Osteoblast (primary cell): ENCODE measurements at places on chromosomes 16 and 17. TPM values are rescaled to one million over a fixed set of nuclear protein-coding genes. Genes with fewer than 3 reads are reported as not detected.

FN3K gene
- 2.9 and 4.4 TPM in 2 replicates for total RNA-seq

- no peak for DNase-seq
Observed at GRCh38 chr17:63645775-63646487, 23.7 kb downstream of the MAP3K3 start.

GRCh38 chr16:68064791-68065365 lies 20.3 kb upstream of the NFATC3 start:
- peak; percentile 84 for DNase-seq

- peak; percentile 95 for DNase-seq
Observed at GRCh38 chr17:58324409-58325288, 3.9 kb downstream of the TSPOAP1 start.

SEZ6 gene
- not detected in 2 replicates for total RNA-seq

DNA sequence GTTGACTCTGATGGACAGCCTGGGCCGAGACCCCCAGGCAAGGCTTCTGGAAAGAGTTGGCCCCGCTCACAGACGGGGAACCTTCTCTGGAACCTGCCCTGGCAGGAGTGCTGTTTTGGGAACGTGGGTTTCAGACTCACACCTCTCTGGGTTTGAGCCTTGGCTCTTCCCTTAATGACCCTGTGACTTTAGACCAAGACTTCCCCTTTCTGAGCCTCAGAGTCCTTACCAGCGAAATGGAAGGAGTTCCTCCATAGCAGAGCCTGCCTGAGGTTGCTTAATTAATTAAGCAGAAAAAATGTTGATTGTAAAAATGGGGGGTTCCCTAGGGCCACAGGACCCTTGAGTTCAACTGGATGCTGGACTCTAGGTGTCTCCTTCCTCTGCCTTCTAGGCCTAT lies 408.2 kb downstream of the SEC14L1 start:
- DNase-seq: no peak

RANGRF gene
- 8.0 and 8.3 TPM in 2 replicates for total RNA-seq

- no peak for DNase-seq
Observed at GRCh38 chr17:53649201-53649600, 173.5 kb upstream of the KIF2B start.

- no peak for DNase-seq
Observed at GRCh38 chr16:35398180-35398579, 1938.8 kb downstream of the TP53TG3F start.

DNA sequence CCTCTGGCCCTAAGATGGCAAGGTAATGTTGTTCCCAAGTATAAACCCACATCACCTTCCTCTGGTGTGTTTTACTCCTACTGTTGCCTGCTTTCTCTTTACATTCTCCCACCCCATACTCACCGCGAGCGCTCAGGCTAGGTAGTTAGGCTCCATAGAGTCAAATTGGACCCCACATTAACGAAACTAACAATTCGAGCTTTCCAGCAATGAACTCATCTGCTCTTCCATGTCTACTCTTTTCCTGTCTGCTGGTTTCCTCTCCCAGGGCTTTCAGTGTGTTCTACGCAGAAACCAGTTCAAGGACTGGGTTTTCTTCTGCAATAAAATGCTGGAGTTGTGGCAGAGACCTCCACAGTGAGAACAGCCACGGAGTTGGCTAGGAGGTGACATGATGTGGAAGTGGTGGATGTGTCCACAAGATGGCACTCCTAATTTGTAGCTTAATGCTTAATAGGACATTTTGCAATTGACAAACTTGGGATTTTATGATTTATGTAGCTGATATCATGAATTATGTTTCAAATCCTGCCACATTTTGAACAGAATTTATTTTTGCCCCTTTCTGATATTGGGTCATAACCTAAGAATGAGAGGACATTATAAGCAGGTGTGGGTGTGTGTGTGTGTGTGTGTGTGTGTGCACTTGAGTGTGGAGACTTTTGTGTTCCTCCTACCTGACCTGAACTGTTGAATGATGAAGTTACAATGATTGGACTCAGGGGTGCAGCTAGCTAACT lies 2.2 kb upstream of the UQCRC2 start:
- DNase-seq: no peak

CRYBA1 gene
- not detected in 2 replicates for total RNA-seq

LHX1 gene
- not detected in 2 replicates for total RNA-seq
